ENCODE measurements at places on chromosomes 6 and 20. TPM values are rescaled to one million over a fixed set of nuclear protein-coding genes. Genes with fewer than 3 reads are reported as not detected.

Gene NR2E1
- not detected for total RNA-seq

DNA sequence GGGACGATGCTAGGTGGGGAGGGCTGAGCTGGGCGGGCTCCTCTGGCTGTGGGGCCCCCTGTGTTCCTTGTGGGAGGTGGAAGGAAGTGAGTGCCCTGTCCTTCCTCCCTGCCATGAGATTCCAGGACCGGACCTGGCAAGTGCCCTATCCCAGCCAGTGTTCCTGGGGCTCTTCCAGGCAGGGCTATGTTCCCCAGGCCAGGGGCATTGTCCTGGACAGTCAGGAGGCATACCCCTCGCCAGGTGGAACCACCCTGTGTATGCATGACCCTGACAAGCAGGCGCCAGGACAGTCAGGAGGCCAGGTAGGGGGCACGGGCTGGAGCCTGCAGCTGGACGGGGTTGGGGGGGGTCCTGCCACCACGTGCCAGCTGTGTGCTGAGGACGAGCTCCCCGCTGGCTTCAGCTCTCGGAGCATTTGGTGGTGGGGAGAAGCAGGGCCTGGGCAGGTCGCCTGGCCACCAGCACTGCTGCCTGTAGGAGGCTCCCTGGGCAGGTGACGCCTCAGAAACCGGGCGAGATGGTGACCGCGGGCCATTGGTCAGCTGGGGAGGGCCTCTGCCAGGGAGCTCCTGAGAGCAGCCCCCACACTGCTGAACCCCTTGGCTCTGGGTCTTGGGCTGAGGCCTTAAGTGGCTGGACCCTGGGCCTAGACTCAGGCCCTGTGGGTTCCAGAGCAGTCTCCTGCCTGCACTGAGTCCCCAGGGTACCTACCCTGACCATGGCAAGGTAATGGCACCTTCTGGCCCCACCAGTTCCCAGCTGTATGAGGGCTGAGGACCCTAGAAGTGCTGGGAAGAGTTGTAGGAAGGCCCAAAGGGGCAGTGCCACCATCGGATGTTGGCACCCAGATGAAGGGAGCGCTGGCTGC, 694 bp downstream of the SLC17A9 start:
- peak overlapping the region; percentile 46 for H3K27ac ChIP-seq
- peaks cover 17% of the 10 kb centered on the region for H3K36me3 ChIP-seq
- DNase-seq, result no peak
- H3K4me3 ChIP-seq, result peak overlapping the region; percentile 69
- H3K27me3 ChIP-seq, result no peaks in the 10 kb centered on the region
- peaks cover 29% of the 10 kb centered on the region for H3K4me1 ChIP-seq

GRCh38 chr6:53898026-53898795, 103.4 kb downstream of the LRRC1 start:
- peaks cover 4% of the 10 kb centered on the region for H3K36me3 ChIP-seq
- H3K4me3 ChIP-seq, result no peak overlapping the region
- H3K27me3 ChIP-seq, result no peaks in the 10 kb centered on the region
- H3K4me1 ChIP-seq, result peaks cover 6% of the 10 kb centered on the region

Gene VSTM2L
- not detected for total RNA-seq
